ENCODE measurements at places on chromosomes 6 and 20. TPM values are rescaled to one million over a fixed set of nuclear protein-coding genes. Genes with fewer than 3 reads are reported as not detected.

The KCNK16 gene
- not detected for total RNA-seq

The NRSN1 gene
- not detected for total RNA-seq

The DLL1 gene
- 9.5 TPM for total RNA-seq

The MAK gene
- total RNA-seq = under 0.01 TPM

The SALL4 gene
- total RNA-seq = 0.09 TPM

The MOCS3 gene
- 8.4 TPM for total RNA-seq

The RARS2 gene
- total RNA-seq = 46.9 TPM

The GNAS-AS1 gene
- not detected for total RNA-seq

The FOXQ1 gene
- not detected for total RNA-seq

The OXT gene
- not detected for total RNA-seq

The KCNS1 gene
- 0.09 TPM for total RNA-seq

The APCDD1L gene
- total RNA-seq = not detected

The TMEM200A gene
- 0.43 TPM for total RNA-seq

The STMND1 gene
- not detected for total RNA-seq

The ANKRD60 gene
- not detected for total RNA-seq

The CSE1L gene
- total RNA-seq = 66.7 TPM

The CST3 gene
- total RNA-seq = 141 TPM

The OR2H1 gene
- not detected for total RNA-seq

The BICRAL gene
- 5.1 TPM for total RNA-seq

The PRSS35 gene
- not detected for total RNA-seq

The UBE3D gene
- 3.8 TPM for total RNA-seq

The CST2 gene
- total RNA-seq = not detected

The HDGFL1 gene
- not detected for total RNA-seq

The TASP1 gene
- total RNA-seq = 10.1 TPM

The PLCB4 gene
- 4.8 TPM for total RNA-seq

The PACRG gene
- 0.09 TPM for total RNA-seq

The HLA-DRB1 gene
- not detected for total RNA-seq

The OLIG3 gene
- not detected for total RNA-seq

All from dermis lymphatic vessel endothelial cell (primary cell).